ENCODE measurements at places on chromosomes 6 and 20. TPM values are rescaled to one million over a fixed set of nuclear protein-coding genes. Genes with fewer than 3 reads are reported as not detected.

OR2B6 gene
- total RNA-seq, result not detected

PHACTR3 gene
- total RNA-seq, result 30.8 TPM

PROCR gene
- 6.0 TPM for total RNA-seq

CCN6 gene
- total RNA-seq, result not detected

- H3K27ac ChIP-seq, result no peak overlapping the region
- H3K4me1 ChIP-seq, result no peaks in the 10 kb centered on the region
- H3K4me3 ChIP-seq, result no peak overlapping the region
- H3K27me3 ChIP-seq, result no peaks in the 10 kb centered on the region
- no peak for DNase-seq
- H3K36me3 ChIP-seq, result no peaks in the 10 kb centered on the region
These were observed 1067.0 kb upstream of the MAP3K7 start for GRCh38 chr6:91653895-91654294.

BMP7 gene
- total RNA-seq, result 1.4 TPM

DDX43 gene
- total RNA-seq, result 8.5 TPM

WASF1 gene
- total RNA-seq, result 2.0 TPM

DNA sequence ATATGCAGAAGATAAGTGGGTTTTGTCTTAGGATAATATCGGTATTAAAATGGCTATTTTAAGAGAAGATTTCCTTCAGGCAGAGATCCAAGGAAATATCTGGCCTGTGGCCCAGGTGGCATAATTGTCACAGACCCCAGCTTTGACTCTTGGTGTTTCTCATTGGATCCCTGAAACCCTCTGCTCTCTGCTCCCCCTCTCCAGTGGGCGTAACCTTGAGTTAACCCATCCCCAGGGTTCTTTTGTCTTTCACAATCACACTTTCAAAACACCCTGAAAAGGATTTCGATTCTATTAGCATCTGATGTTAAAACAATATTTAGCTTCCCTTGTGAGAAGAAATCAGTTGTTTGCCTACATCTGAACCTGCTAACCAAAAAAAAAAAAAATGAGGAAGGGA is 7.2 kb downstream of the SSTR4 start:
- no peak for DNase-seq
- no peaks in the 10 kb centered on the region for H3K27me3 ChIP-seq
- H3K27ac ChIP-seq, result peak overlapping the region; percentile 53
- H3K4me1 ChIP-seq, result peaks cover 13% of the 10 kb centered on the region
- H3K4me3 ChIP-seq, result no peak overlapping the region

DNA sequence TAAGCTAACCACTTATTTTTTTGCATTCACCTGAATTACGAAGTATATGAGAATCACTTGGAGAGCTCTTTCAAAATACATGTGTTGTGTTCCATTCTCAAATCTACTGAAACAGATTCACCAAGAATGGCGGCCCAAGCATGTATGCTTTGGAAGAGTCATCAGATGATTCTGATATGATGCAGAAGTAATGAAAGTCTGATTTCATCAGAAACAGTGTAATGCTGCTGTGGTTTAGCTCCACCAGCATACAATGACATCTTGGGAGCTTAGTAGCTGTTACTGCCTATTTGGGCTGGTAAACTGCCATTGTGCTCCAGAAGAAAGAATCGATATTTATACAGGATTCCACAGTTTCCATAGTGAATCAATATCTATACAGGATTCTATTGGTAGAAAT is 52.9 kb downstream of the UBR2 start:
- H3K4me1 ChIP-seq, result no peaks in the 10 kb centered on the region
- no peaks in the 10 kb centered on the region for H3K27me3 ChIP-seq
- H3K27ac ChIP-seq, result no peak overlapping the region

GRCh38 chr6:131368198-131368911 is 204.7 kb upstream of the ARG1 start:
- no peaks in the 10 kb centered on the region for H3K27me3 ChIP-seq
- no peak for DNase-seq
- no peak overlapping the region for H3K4me3 ChIP-seq
- H3K36me3 ChIP-seq, result no peaks in the 10 kb centered on the region
- H3K4me1 ChIP-seq, result peaks cover 8% of the 10 kb centered on the region

GRCh38 chr6:166636191-166636933 is 9.3 kb upstream of the RPS6KA2 start:
- peaks cover 35% of the 10 kb centered on the region for H3K4me1 ChIP-seq
- H3K4me3 ChIP-seq, result no peak overlapping the region
- no peaks in the 10 kb centered on the region for H3K27me3 ChIP-seq
- H3K36me3 ChIP-seq, result no peaks in the 10 kb centered on the region
- DNase-seq, result no peak

DNA sequence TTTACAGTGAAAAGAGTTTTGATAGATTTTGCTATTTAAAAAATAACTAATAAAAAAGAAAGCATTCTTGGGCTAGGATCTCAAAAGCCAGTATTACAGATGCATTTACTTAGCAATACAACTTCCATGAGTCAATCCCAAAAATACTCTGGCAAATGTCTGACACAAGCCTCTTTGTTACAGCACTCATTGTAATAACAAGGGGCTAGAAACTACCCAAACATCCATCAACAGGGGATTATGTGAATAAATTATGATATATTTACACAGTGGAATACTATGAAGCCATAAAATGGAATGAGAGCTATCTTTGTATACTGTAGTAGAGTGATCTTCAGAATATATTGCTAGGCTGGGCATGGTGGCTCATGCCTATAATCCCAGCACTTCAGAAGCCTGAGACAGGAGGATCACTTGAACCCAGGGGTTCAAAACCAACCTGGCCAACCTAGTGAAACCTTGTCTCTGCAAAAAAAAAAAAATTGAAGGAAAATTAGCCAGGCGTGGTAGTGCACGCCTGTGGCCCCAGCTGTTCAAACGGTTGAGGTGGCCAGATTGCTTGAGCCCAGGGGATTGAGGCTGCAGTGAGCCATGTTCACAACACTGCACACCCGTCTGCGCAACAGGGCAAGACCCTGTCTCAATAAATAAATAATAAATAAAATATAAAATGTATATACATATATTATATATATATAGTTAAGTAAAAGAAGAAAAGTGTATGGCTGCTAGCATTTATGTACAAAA is 34.7 kb upstream of the TOP1 start:
- no peak for DNase-seq
- H3K36me3 ChIP-seq, result no peaks in the 10 kb centered on the region
- H3K27me3 ChIP-seq, result no peaks in the 10 kb centered on the region
- no peak overlapping the region for H3K4me3 ChIP-seq
- H3K4me1 ChIP-seq, result peaks cover 17% of the 10 kb centered on the region

MOG gene
- not detected for total RNA-seq

DNA sequence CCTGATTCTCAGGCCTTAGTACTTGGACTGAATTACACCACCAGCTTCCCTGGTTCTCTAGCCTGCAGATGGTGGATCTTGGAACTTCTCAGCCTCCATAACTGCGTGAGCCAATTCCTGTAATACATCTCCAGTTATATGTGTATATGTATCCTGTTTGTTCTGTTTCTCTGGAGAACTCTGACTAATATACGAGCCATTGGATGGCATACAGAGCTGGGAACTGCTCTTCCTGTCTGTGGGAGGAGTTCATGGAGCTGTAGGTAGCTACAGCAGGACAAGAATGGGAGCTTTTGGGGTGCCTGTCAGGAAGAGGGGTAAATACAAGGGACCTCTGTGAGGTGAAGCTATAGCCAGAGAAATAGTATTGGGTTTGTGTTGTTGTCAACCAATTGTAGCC is 41.2 kb downstream of the TMEM14A start:
- H3K36me3 ChIP-seq, result no peaks in the 10 kb centered on the region
- H3K4me1 ChIP-seq, result no peaks in the 10 kb centered on the region
- no peak for DNase-seq
- no peak overlapping the region for H3K27ac ChIP-seq

DNA sequence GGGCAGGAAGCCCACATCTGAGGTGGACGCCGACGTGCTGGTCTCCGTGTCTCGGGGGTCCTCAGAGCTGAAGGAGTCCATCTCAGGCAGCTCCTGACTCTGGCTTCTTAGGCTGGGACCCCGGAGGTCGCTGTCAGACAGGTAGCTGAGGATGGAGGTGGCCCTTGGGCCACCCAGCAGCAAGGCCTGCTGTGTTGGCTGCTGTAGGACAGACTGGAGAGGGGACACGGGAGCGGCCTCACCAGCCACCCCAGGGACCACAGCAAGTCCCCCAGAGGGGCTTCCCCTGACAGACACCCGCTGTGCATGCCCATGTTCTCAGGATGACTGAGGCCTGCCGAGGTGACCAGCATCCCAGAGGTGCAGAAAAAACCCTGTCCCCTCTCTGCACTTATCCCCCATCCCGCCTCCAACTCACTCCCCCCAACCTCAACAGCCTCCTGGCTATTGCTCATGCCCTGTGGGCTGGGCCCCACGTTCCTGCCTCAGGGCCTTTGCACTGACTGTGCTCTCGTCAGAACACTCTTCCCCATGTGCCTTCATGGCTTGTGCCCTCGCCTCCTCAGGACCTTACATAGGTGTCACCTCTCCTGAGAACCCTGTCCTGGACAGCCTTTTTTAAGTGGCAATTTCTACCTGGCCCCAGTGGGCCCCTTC is 88.8 kb downstream of the RIPOR3 start:
- H3K4me1 ChIP-seq, result no peaks in the 10 kb centered on the region
- H3K4me3 ChIP-seq, result no peak overlapping the region
- no peak overlapping the region for H3K27ac ChIP-seq

GHRH gene
- not detected for total RNA-seq

MUC22 gene
- not detected for total RNA-seq

CEP85L gene
- 7.5 TPM for total RNA-seq

POPDC3 gene
- total RNA-seq, result 6.8 TPM

- peak; percentile 78 for DNase-seq
- no peaks in the 10 kb centered on the region for H3K4me1 ChIP-seq
- H3K27me3 ChIP-seq, result no peaks in the 10 kb centered on the region
- no peaks in the 10 kb centered on the region for H3K36me3 ChIP-seq
- no peak overlapping the region for H3K27ac ChIP-seq
- peak overlapping the region; percentile 41 for H3K4me3 ChIP-seq
These were observed 61.2 kb downstream of the RSPH3 start for GRCh38 chr6:158938811-158939254.

DNA sequence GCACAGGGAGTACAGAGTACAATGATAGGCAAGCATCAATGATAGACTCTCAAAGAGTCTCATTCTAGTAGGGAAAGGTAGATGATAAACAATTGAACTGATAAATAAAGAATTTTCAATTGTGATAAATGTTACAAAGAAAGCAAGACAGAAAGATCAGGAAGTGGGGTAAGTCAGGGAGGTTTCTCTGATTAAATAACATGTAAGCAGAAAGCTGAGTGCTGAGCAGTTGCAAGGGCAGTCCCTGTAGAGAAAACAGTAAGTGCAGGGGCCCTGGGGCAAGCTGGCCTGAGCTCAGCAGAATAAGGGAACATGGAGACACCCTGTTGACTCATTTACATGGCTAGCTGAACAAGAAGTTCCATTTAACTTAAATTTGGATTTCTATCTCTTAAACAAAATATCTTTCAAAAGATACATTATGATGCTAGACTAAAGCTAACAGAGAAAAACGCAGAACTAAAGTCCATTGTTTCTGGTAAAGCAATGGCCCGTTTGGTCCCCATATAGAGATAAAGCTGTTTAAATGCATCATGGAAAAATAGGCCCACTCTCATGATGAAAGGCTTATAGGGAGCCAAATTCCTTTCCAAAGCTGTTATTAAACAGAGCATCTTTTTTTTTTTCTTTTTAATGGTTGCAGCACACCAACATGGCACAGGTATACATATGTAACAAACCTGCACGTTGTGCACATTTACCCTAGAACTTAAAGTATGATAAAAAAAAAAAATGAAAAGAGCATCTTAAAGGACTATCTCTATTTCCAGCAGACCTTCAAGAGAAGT is 5.3 kb upstream of the TNFAIP3 start:
- H3K4me1 ChIP-seq, result peaks cover 6% of the 10 kb centered on the region
- H3K27me3 ChIP-seq, result no peaks in the 10 kb centered on the region
- H3K36me3 ChIP-seq, result no peaks in the 10 kb centered on the region
- H3K27ac ChIP-seq, result no peak overlapping the region
- DNase-seq, result no peak
- no peak overlapping the region for H3K4me3 ChIP-seq

FAM162B gene
- 2.7 TPM for total RNA-seq

- DNase-seq, result no peak
- H3K4me3 ChIP-seq, result no peak overlapping the region
- H3K27ac ChIP-seq, result no peak overlapping the region
- no peaks in the 10 kb centered on the region for H3K4me1 ChIP-seq
- H3K27me3 ChIP-seq, result no peaks in the 10 kb centered on the region
These were observed 59.6 kb upstream of the RNF24 start for GRCh38 chr20:4074877-4075455.

GRCh38 chr6:133062696-133063306 is 178.4 kb upstream of the EYA4 start:
- no peaks in the 10 kb centered on the region for H3K36me3 ChIP-seq
- H3K27ac ChIP-seq, result no peak overlapping the region
- no peaks in the 10 kb centered on the region for H3K4me1 ChIP-seq

GRCh38 chr20:36538026-36538722 is 3.1 kb upstream of the MYL9 start:
- DNase-seq, result no peak
- H3K36me3 ChIP-seq, result no peaks in the 10 kb centered on the region
- H3K4me1 ChIP-seq, result peaks cover 29% of the 10 kb centered on the region

DNA sequence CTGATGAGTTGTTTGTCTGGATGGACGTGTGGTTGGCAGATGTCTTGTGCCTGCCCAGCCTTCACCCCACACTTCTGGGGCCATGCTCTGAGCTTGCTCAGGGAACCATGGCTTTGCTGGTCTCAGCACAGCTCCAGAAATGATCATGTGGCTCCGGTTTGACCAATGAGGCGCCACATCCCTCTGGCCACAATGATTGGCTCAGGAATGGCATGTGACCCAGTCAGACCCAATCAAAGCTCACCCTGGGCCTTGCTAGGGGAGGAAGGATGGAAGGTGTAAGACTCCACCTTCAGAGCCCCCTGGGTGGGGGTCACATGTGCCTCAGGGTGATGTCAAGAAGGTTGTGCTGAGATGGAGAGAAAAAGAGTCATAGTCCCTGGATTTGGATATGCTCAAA is 281.6 kb upstream of the SULF2 start:
- no peak for DNase-seq
- H3K4me1 ChIP-seq, result no peaks in the 10 kb centered on the region
- no peak overlapping the region for H3K27ac ChIP-seq
- no peaks in the 10 kb centered on the region for H3K27me3 ChIP-seq
- H3K36me3 ChIP-seq, result no peaks in the 10 kb centered on the region

TCP11 gene
- 0.30 TPM for total RNA-seq

VSX1 gene
- total RNA-seq, result not detected

DNA sequence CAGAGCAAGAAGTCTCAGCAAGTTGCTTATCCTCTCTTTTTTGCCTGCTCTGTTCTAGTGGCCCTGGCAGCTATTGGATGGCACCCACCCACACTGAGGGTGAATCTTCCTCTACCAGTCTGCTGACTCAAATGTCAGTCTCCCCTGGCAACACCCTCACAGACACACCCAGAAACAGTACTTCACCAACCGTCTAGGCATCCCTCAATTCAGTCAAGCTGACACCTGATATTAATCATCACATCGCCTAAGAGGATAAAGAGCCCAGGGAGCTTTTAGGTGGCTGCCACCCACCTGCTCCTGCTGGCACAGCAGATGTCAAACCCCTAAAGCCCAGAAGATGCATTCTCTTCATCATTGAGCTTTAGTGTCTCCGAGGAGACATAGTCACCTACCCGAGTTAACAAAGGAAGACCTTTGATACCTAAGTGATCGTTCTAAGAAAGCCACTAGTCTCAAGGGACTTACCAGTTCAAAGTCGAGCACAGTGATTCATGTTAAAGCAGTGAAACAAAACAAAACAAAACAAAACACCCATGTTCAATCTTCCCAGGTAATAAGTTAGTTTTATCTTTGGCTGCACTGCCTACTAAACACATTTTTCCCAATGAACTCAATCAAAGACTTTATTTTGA is 97.7 kb upstream of the KCNQ5 start:
- no peaks in the 10 kb centered on the region for H3K27me3 ChIP-seq
- no peaks in the 10 kb centered on the region for H3K36me3 ChIP-seq
- no peak overlapping the region for H3K27ac ChIP-seq
- H3K4me1 ChIP-seq, result no peaks in the 10 kb centered on the region
- no peak overlapping the region for H3K4me3 ChIP-seq

All from upper lobe of left lung (tissue), 6 donors.